Activated T-helper 1 cell treated with Interleukin-2 at 50 U/mL for 16 hours (primary cell): ENCODE measurements at places on chromosomes 11 and 22.

GRCh38 chr11:128482092-128482491 is 105.3 kb downstream of the ETS1 start:
- no peak for DNase-seq

GRCh38 chr11:613369-613968 is 2.3 kb downstream of the IRF7 start:
- peak; percentile 71 for DNase-seq

DNA sequence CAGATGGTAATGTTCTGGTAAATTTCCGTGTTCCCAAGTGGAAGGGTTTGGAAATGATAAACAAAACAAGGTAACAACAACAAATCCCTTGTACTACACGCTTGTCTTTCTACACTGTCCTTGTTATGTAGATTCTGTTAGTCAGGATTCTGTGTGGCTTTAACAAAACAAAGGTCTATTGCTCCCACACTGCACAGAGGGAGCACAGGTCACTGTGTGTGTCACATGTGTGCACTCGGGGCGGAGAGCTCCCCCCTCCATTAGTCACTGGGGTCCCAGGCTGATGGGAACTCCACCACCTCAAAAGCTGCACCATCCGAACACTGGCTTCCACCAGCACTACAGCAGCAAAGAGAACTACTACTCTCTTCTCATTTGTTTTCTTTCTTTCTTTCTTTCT is 227.9 kb downstream of the NTM start:
- no peak for DNase-seq

GRCh38 chr11:77202941-77203900 is 75.2 kb downstream of the MYO7A start:
- no peak for DNase-seq

GRCh38 chr22:38074181-38075104 is 9.5 kb downstream of the SLC16A8 start:
- DNase-seq, result no peak

- DNase-seq, result no peak
Observed at GRCh38 chr11:64799623-64800302, 3.3 kb downstream of the MAP4K2 start.

DNA sequence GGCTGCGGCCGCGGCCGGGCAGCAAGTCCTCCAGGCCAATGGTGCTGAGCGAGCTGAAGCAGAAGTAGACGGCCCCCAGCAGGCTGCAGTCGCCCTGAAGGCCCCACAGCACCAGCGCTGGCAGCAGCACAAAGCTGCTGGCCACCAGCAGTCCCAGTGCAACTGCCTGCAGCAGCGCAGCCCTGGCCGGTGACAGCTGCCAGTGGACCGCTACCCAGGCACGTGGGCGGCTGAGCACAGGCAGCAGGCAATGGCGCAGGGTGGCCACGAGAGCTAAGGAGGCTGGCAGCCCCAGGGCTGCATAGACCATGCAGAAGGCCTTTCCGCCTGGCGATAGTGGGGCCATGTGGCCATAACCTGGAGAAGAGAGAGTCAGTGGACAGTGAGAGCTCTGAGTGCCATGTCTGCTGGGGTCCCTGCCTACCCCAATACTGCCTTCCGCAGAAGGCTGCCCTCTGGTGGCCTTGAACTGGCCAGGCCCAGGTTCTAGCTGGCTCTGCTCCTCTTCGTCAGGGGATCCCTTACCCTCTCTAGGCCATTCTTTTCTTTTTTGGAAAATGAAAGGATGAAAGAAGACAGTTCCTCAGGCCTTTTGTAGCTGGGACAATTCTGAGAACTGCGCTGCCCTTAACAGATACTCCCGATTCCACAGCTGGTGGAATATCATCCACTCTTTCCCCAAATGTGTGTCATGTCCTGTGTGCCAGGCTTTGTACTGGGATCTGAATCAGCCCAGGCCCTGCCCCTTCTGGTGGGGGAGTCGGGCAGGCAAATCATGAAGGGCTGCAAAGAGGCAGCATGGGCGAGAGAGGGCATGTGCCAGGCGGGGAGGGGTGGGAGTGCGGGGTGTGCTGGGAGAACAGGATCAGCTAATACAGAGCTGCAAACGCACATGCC is 1.8 kb downstream of the KCNK7 start:
- DNase-seq, result no peak

GRCh38 chr11:45485070-45485707 is 180.2 kb downstream of the CHST1 start:
- DNase-seq, result no peak

DNA sequence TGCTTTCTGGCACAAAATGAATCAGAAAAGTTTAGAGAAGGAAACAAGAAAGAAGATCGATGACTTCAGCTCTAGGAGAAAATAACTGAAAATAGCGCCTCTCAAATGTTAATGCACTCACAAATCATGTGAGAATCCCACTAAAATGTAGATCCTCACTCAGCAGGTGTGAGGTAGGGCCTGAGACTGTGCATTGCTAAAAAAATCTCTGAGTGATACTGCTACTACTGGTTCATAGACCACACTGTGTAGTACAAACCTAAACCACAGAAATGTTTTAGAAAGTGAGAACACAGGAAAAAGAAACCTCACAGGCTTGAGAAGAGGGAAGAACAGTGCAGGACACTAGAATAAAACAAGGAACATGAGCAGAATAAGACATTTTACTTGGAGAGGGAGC is 2.0 kb downstream of the OR8D4 start:
- DNase-seq, result no peak

DNA sequence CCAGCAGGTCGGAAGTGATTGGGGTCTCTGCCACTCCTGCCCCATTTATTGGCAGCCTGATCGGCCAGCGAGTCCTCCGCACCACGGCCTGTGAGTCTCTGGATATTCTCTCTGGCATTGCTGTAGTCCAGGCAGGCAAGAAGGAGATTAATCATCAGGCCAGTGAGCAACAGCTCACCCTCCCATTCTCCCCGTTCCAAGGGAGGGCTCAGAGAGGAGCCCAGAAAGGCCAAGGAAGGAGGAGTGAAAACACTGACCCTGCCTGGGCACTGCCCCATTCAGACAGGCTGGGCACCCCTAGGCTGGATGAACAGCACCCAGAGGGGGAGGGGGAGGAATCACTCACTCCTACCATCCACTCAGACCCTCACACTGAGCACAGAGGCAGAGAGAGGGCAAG is 3.1 kb downstream of the SAA2 start:
- DNase-seq, result no peak

- DNase-seq, result no peak
Observed at GRCh38 chr11:74691755-74692154, 39.5 kb downstream of the CHRDL2 start.

DNA sequence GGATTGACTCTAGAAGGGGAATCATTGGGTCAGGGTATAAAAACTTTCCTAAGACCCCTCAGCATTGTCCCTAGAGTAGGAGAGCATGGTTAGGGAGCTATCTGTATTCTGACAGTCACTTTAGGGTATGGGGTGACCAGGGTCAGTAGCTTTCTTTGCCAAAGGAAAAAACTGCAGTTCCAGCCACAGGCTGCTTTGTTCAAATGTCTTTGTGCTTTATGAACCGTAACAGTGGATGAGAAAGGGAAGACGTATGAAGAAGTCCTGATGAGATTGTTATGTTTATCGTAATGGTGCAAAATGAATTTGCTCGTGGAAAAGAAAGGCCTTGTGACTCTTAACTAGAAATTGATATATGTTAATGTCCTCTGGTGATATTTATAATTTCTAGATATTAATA is 30.0 kb downstream of the CYB5R2 start:
- DNase-seq, result no peak

- DNase-seq, result no peak
Observed at GRCh38 chr11:123186286-123186685, 8.8 kb downstream of the CLMP start.

DNA sequence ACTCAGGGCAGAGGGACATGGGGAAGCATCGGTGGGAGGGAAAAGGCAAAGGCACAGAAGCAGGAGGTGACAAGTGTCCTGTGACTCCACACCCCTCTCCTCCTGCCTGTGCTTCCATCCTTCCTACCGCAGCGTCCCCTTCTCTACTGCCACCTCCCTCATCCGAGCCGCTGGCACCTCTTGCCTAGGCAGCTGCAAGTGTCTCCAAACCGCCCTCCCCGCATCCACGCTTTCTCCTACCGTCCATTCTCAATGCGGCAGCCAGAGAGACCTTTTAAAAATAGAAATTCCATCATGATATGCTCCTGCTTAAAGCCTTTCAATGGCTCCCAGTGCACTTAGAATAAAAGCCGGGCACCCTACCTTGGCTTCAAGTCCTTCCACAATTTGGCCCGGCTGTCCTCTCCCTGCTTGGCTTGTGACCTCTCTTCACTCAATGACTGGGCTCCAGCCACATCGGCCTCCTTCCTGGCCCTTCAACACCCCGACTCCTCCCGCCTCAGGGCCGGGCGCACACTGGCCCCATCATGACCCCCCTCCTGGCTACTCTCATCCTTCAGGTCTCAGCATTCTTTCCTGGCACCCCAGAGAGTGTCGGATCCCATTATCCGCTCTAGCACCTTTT is 16.5 kb downstream of the LRRC10B start:
- no peak for DNase-seq

DNA sequence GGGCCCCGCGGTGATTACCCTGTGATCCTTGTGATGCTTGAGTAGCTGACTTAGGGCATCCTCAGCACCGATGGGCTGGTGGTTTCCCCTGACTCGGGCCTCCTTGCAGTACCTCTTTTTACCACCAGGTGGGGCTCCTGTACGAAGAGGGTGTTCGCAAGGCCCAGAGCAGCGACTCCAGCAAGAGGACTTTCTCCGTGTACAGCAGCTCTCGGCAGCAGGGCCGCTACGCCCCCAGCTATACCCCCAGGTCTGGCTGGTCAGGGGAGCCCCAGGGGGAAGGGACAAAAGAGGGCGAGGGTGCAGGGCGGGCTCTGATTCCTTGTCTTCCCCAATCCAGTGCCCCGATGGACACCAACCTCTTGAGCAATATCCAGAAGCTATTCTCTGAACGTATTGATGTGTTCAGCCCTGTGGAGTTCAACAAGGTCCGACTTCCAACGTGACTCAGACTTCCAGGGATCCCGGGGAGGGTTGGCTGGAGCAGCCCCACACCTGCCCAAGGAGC is 1.3 kb upstream of the TM7SF2 start:
- DNase-seq, result peak; percentile 88

- no peak for DNase-seq
Observed at GRCh38 chr22:43854121-43854785, 8.1 kb downstream of the SULT4A1 start.

- DNase-seq, result no peak
Observed at GRCh38 chr11:122664188-122664587, 8.7 kb downstream of the UBASH3B start.

GRCh38 chr22:29342577-29343312 is 27.2 kb upstream of the RASL10A start:
- no peak for DNase-seq

DNA sequence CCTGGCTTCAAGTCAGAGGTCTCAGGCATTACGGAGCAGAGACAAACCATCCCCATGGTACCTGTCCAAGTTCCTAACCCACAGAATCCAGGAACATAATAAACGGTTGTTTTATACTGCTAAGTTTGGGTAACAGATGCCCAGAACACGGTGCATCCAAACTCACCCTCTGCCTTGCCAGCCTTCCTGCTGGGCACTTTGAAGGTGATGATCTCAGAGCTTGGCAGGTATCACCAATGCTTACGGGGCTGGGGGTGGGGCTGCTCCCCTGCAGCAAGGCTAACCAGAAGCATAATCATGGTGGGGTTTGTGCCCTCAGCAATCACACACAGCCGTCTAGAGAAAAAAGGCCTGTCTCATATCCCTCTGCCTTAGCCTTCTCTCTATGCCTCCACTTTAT is 27.1 kb downstream of the DKK3 start:
- DNase-seq, result no peak

DNA sequence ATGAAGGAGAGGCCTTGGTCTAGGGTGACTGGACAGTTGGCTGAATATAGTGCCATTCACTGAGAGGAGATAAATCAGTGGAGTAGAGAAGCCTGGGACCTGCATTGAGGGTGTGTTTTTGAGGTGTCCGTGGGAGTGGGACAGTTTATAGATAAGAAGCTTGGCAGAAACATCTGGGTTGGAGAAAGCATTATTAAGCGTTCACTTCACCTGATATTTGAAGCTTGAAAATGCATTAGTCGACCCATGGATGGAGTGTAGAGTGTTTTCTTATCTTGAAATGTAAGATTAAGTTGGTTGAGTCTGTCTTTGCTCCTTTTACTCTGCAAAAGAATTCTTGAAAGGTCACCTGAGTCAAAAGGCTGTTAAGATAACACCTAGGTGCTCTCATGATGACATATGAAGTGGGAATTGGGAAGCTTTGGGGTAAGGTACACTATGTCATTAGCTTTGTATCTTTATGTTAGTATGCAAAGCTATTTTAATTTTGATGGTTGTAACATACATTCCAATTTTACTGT is 160.7 kb downstream of the ARHGAP42 start:
- no peak for DNase-seq

DNA sequence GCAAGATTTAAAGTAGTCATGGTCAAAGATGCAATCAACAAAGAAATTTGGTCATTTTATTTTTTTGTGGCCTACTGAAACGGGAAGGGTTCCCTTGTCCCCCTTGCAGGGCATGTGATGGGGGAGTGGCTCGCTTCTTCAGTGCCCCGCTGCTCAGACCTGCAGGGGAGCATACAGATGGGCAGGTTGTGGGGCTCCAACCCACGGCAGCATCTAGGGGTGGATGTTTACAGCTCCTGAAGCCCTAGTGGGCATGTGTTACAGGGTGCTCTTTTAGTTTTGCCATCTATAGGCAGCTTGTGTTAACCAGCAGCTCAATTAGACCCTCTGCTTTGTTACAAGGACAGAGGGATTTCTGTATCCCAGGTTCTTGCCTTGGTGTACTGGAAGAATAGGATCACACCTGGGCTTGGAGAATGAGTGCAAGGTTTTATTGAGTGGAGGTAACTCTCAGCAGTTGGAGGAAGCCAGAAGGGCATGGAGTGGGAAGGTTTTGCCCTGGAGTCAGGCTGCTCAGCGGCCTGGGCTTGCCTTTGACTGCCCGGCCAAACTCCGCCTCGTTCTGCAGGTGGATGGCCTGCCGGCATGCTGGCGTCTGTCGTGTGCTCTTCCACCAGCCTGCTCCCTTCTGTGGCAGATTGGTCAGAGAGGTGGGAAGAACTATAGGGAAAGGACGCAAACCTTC is 9.4 kb downstream of the GSTP1 start:
- no peak for DNase-seq

DNA sequence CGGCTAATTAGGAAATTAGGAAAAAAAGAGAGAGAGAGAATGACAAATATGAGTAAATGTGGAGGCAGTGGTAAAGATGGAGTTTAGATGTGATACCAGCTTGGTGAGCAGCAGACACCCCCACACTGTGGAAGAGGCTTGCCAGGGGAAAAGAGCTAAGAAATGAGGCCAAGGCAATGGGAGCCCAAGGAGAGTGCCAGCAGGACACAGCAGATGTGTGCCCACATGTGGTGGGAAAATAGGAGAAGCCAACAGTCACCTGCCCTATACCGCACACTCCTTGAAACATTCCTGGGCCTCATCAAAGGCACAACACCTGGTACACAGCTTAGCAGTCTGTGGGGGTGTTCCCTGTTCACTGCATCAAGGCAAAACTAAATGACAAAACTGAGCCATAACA is 104.9 kb downstream of the FAM76B start:
- DNase-seq, result no peak

DNA sequence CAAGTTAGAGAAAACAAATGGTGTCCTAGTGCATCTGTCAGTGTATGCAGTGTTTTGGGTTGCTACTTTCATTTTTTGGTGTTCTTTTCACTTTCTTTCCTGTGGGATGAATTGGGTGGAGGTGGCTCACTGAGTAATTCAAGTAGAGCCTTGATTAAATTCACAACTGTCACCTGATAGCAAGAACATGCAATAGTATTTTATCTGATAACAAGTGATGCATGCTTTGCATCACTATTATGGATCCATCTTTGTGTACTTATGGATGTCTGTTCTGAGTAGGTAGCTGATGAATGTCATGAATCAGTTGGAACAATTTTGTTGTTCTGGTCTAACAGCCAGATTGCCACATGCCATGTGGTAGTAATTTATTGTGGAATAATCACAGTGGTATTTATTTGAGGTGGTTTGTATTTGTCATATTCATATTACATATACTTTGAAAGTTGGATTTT is 87.5 kb downstream of the DDX10 start:
- DNase-seq, result no peak
